Stimulated activated CD8-positive, alpha-beta memory T cell treated with anti-CD3 and anti-CD28 coated beads, Interleukin-7, amount 100 ng/mL, for 24 hours (primary cell): ENCODE measurements at places on chromosomes 7 and 10.

GRCh38 chr10:50417486-50417885 is 166.2 kb upstream of the ASAH2 start:
- DNase-seq, result no peak

GRCh38 chr7:47651355-47652317 is 69.7 kb upstream of the TNS3 start:
- no peak for DNase-seq

DNA sequence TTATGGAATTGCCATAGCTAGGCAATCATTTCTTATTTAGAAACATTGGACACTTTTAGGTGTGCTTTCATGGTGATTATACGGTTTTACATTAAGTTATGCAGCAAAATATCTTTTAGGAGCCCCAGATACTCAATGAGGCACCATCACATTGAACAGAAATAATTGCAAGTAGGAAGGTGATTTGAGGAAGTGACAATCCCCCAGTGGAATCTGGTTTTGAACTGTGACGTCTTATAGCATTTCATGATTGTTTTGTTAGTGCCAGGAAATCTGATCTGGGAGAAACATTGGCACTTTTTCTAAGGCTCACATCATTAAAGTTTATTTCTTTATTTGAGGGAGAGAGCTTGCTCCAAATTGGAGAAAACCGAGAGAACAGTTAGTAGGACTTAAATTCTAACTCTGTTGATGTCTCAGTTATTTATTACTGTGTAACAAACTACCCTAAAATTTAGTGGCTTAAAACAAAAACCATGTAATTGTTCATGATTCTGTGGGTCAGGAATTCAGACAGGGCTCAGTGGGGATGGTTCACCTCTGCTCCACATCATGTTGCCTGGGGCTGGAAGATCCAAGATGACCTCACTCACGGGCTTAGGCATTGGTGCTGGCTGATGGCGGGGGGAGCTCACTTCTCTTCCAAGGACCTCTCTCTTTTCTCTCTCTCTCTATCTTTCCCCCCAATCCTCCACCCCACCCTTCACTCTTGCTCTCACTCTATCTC is 78.2 kb upstream of the STEAP1B start:
- no peak for DNase-seq

DNA sequence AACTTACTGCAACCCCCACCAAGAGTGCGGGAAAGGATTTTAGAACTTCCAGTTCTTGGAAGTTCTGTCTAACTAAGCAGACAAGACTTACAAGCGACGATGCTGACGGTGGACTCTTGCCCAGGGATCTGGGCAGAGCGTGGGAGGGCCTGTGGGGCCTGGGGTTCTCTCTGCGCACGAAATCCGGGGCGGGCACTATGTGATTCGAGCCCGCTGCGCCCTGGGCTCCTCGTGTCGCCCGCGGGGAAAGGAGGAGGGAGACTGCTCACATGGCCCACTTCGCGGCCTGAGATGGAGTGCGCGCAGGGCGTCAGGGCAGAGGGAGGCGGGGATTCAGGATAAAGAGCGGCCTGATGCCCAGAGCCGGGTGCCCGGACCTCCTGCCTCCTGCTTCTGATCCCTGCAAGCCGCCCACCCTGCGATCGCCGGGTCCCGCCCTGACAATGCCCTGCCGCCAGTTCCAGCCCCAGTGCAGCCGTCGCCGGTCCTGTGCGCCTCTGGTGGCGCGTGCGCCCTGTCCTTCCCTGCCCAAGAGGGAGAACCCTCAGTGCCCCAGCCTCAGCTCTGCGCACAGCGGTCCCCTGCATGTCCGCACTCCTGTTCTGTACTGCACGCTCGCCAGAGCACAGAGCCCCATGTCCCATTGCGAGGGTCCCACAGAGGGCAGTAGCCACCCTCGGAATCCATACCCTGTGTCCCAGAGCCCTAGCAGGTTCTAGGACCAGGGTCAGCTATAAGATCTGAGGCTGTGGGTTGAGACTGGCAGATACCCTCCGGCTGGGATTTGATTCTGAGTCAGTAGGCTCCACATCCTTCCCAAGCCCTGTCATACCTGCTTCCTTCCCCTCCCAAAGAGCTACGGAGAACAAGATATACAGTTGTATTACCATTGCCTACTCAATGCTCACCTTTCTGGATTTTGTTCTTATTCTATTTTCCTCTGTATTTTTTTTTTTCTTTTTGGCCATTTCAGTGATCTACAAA is 99.4 kb upstream of the TMEM106B start:
- no peak for DNase-seq

- no peak for DNase-seq
These were observed 622.4 kb downstream of the NRG3 start for GRCh38 chr10:82497439-82497838.

DNA sequence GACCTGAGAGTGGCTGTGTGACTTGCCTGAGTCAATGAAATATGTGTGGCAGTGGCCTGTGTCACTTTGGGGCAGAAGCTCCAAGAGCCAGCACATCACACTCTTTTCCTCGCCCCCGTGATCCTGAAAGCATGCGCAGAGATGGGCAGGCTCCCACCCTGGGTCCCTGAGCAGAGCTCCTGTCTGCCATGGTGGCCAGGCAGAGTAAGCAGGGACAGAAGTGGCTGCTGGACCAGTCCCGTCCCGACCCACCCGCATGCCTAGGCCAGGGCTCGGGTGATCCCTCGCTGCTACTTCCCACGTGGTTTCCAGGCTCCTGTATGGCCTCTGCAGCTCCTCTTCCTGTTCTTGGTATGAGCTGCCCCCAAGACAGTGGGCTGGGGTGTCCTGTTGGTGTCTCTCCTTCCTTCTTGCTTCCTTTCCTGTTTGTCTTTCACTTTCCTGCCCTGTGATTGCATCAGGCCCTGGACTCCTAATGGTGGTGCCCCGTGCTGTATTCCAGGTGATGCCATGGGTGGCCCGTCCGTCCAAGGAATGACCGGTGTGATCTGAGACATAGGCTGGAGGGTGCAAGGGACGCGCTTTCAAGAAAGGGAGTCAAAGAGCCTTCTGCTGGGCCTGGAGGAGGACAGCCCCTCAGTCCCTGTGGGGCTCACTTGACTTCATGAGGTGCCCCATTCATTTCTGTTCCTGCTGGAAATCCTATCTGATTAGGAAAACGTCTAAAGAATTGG is 71.4 kb upstream of the SHH start:
- no peak for DNase-seq

DNA sequence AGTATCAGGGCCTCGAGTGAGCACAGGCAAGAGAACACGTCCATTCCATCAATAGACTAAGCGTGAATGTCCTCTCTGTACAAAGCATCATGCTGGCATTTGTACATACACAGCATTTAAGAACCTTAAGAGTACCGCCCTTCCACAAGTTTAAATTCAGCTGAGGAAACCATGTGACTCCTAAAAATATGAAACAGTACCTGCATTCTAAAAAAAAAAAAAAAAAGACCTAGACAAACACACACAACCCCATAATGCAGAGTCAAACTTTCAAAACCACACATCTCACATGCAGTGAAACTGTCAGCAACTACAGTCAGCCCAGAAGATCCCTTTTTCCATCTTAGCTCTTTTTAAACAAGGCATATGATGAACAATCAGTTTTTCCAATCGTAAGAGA is 124.3 kb downstream of the DIP2C start:
- no peak for DNase-seq

DNA sequence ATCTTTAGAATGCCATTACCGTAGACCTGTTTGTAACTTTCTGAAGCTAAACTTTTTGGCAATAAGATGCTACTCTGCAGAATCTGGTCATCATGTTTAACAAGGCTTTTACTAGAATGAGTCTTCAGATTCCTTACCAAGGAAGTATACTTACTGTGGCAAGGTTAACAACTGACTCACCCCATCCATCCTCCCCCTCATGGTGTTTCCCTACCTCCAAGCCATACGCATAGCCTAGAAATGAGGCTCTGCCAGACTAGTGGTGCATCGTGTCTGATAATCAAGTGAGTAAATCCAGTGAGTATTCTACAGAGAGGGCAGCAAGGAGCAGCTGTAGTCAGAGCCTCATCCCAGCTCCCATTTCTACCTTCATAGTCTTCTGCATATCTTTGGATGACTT is 223.6 kb downstream of the IPMK start:
- DNase-seq, result no peak

- DNase-seq, result no peak
These were observed 588 bp downstream of the GLI3 start for GRCh38 chr7:42236266-42236975.

DNA sequence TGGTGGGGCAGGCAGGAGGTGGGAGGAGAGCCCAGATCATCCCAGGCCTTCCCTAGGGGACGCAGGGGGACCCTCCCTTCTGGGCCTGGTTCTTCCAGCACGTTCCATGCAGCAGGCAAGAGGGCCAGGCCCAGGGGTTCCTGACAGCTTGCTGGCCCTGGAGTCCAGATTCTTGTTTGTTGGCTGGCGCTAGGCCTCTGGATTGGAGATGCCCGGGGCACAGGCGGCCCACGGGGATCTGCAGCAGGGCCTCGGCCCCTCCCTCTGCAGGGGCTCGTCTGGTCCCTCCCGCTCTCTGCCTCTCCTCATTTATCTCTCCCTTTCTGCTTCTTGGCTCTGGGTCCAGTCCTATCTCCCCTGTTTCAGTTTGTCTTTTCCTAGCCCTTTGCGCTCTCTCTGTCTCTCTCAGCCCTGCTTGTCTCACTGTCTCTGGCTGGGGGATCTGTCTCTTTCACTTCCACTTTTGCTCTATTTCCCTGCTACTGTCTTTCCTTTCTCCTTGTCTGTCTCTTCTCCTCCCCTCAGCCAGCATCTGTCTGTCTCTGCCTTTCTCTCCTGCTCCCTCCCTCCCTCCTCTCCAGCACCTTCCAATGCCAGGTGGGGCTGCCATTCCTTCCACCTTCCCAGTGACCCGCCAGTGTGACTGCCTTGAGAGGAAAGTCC is 1.1 kb upstream of the AQP1 start:
- no peak for DNase-seq

DNA sequence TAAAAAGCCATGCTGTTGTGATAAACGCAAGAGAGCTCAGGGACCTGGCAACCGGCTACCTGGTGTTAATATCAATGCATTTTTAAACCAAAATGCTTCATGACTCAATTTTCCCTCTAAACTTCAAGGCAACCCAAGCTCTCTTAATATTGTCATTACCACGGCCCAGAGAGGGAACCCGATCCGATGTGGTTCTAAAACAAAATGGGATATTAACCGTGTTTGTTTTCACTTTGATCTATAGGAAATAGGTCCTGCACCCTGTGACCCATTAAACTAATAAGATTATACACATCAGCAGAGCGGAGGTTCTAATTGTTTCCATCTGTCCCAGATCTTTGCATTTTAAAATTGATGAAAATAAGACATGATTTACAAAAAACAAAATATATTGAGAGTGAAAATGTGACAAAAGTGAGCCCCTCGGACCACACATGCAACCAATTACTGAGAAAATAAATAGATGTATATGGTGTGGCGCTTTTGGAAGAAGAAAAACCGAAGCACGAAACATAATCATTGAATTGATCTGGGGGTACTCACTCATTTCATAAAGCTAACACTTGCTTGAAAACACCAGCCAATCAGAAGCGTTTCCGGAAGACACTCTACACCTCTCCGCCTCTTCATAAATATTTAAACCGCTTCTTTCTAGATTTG is 290.3 kb upstream of the NFE2L3 start:
- no peak for DNase-seq

DNA sequence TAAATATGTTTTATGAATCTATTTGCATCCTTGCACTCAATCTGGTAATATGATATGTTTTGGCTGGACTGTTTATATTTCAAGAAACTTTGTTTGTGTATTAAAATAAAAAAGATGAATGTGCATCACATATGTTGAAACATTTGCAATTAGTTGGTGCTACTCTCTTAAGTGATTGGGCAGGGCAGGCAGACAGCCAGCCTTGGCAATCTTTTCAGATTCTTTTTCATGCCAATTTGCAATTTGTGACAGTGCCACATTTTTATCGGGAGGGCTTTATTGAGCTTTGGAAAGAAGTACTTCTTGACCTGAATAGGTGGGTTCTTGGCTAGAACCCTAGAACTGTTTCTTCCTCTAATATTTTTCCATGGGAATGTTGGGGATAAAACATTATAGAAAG is 152.2 kb downstream of the NXPH1 start:
- DNase-seq, result no peak

DNA sequence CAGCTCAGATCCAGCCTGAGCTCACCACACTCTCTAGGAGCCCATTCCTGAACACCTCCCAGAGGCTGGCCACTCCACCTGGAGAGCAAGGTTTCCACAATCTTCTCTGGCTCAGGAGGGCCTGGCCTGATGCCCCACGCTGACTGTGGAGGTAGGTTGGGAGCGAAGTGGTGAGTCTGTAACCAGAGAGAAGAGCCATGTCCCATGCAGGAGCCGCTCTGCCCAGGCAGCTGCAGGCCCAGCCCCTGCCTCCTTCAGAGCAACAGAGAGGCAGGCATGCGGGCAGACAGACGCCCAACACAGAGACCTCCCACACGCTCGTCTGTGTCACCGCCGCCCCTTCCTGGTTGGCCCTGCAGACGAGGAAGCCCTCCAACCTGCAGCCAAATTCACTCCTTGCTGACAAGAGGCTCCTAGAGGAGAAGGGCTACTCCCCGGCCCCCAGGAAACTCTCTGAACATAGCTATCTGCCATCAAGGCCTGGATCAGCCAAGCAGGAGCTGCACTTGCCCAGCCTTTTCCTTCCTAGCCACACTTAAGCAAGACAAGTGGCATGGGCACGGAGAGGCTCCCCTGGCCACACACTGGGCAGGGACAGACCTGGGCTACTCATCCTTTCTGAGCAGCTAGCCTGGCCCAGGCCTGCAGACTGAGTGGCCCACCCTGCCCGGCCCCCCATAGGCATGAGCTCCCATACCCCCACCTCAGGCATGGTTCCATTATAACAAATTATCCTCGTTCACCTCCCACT is 101.9 kb downstream of the GRID1 start:
- DNase-seq, result no peak
